ENCODE measurements at places on chromosomes 16 and 17.

DNA sequence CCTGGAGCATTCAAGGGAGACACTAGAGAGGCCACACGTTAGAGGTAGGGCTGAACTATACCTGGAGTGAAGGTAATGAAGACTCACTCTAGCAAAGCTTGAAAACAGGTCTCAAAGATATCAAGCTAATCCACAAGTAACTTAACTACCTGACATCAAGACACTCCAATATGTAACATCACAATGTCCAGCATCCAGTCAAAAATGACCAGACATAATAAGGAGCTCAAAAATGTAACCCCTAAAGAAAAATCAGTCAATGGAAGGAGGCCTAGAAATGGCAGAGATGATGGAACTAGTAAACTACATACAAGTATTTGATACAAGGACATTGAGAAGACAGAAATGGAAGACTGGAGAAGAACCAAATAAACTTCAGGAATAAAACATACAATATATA lies 6.0 kb downstream of the TEKT3 start:
- no peak for DNase-seq

- DNase-seq, result no peak
These were observed 1.0 kb downstream of the RHBDF2 start for GRCh38 chr17:76500074-76500746.

DNA sequence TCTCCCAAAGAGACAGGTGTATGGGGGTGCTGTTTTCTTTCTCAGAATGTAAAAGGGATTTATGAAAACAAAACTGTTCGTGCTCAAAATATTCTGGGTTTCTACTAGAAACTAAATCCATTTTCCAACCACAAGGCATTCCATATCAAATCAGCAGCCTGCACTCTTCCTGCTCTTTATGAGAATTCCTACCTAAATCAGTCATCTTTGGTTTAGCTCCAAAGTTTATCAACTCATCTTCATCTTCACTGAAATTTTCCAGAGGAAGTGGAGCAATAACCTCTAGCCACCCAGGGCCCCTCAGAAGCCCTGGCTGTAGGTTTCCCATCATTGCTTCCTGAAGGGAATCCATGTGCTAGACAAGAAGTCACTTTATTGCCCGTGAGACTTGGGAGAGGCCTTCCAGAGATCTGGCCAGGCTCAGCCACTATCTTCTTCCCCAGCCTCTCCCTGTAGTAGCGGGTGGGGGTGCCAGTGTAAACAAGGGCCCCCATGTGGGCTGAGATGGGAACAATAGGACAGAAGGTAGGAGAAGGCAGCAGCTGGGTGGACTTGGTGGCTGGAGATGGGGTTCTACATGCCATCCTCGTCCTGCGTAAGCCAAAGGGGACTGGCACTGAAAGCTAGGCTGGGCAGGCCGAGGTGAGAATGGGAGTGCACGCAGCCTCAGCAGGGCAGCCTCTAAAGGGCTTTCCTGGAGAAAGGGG lies 22.0 kb upstream of the ALDH3A1 start:
- DNase-seq, result no peak

DNA sequence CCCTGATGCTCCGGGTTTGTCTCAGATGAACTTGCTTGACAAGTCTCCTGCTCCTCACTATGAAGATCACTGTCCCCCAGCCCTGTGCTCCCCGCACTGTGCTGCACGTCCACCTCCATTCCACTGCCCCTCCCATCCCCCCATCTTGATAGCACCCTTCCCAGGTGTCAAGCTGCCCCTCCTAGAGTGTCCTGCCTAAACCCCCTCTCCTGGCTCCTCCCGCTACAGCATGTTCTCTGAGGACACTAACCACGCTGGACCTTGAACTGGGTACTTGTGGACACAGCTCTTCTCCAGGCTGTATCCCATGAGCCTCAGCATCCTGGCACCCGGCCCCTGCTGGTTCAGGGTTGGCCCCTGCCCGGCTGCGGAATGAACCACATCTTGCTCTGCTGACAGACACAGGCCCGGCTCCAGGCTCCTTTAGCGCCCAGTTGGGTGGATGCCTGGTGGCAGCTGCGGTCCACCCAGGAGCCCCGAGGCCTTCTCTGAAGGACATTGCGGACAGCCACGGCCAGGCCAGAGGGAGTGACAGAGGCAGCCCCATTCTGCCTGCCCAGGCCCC lies 18.5 kb downstream of the DEXI start:
- no peak for DNase-seq

DNA sequence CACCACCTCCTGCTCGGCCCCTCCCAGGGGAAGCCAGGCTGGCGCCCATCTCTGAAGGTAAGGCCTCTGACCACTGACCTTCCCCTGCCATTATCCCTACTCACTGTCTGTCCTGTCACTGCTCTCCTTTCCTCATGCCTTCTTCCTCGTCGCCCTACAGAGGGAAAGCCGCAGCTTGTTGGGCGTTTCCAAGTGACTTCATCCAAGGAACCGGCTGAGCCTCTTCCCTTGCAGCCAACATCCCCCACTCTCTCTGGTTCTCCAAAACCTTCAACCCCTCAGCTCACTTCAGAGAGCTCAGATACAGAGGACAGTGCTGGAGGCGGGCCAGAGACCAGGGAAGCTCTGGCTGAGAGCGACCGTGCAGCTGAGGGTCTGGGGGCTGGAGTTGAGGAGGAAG lies 3.0 kb downstream of the COA3 start:
- no peak for DNase-seq

DNA sequence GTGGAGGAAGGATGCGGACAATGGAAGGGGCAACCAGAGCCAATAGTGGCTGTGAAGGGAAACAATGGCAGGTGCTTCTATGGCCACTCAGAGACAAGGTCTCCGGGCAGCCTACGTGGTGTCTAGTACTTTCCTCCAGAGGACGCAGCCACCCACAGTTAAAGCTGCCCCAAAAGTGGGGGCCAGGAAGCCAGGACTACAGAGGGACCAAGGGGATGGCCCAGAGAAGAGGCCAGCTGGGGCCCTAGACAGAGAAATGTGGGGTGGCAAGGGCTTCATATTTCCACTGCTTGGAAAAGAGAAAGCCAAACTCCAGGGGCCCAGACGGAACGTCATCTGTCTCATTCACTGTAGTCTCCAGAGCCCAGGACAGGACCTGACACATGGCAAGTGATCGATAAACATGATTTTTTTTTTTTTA lies 837 bp upstream of the PER1 start:
- DNase-seq, result no peak

DNA sequence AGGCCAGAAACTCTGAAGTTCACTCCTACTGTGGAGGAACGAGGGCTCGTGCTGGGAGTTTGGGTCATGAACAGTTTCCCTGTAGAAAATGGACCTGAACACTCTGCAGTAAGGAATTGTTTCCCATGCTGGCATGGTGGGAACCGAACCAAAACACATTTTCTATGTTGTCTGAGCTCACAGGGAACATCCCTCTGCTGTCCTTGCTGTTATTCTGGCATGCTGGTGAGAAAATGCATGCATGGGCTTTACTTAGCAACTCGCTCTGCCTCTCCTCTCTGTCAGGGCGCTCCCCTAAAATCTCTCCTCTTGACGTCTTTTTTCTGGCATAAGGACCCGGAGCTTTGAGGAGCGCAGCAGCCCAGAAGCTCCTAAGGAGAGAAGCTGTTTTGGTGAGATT lies 5.4 kb downstream of the RTN4RL1 start:
- no peak for DNase-seq
